ENCODE measurements at places on chromosomes 2 and 18. TPM values are rescaled to one million over a fixed set of nuclear protein-coding genes. Genes with fewer than 3 reads are reported as not detected.

IL36RN gene
- total RNA-seq = not detected

DNA sequence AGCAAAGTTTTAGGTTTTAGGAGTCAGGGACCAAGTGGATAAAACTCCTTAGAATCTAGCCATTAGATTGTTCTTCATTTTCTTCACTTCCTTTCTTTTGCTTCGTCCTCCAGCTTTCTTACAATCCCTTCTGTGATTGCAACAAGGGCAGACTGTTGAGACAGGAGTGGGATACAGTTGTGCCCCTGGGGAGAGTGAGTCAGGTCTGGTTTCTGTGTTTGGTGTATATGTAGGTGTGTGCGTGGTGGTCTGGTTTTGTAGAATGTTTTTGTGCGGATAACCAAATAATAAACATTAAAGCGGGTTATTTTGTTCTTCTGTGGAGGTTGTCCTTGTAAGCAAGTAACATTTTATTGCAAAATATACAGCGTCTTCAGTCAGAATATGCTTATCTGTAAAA is 7.3 kb downstream of the INSIG2 start:
- DNase-seq = no peak
- H3K36me3 ChIP-seq = no peaks in the 10 kb centered on the region
- H3K4me3 ChIP-seq = no peak overlapping the region

NT5DC4 gene
- total RNA-seq = not detected

DNA sequence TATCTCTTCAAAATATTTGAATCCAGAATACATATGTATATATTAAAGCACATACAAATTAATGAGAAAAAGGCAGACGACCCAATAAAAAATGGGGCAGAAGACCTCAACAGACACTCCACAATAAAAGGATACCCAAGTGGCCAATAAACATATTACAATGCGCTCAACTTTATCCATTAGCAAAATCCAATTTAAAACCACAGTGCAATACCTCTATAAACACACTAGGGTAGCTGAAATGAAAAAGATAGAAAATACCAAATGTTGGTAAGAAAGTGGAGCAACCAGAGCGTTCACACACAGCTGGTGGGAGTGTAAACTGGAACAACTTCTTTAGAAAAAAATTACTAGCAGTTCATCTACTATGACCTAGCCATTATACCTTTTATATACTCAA is 75.3 kb downstream of the CCDC148 start:
- no peaks in the 10 kb centered on the region for H3K27me3 ChIP-seq
- DNase-seq = no peak
- no peak overlapping the region for H3K4me3 ChIP-seq
- no peaks in the 10 kb centered on the region for H3K36me3 ChIP-seq

MCFD2 gene
- 17.6 TPM for total RNA-seq

DNA sequence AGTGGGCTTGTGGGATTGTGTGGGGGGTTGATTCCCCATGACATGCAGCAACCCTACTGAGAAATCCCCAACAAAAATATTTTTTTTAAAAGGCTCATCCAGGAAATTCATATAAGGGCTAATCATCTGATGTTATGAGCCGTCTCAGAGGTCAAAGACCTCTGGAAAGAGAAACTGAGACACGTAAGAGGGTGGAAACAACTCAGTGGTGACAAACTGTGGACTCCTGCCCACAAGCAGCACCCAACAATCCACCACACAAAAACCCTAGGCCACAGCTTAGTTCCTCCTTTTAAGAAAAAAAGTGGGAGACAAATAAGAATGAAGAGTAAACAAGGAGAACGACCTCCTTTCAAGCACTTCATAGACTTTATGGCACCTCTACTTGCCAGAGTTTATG is 1096.1 kb upstream of the NRXN1 start:
- no peaks in the 10 kb centered on the region for H3K36me3 ChIP-seq
- H3K27me3 ChIP-seq = no peaks in the 10 kb centered on the region
- no peak for DNase-seq
- no peak overlapping the region for H3K4me3 ChIP-seq
- no peaks in the 10 kb centered on the region for H3K4me1 ChIP-seq
- H3K27ac ChIP-seq = no peak overlapping the region

DNA sequence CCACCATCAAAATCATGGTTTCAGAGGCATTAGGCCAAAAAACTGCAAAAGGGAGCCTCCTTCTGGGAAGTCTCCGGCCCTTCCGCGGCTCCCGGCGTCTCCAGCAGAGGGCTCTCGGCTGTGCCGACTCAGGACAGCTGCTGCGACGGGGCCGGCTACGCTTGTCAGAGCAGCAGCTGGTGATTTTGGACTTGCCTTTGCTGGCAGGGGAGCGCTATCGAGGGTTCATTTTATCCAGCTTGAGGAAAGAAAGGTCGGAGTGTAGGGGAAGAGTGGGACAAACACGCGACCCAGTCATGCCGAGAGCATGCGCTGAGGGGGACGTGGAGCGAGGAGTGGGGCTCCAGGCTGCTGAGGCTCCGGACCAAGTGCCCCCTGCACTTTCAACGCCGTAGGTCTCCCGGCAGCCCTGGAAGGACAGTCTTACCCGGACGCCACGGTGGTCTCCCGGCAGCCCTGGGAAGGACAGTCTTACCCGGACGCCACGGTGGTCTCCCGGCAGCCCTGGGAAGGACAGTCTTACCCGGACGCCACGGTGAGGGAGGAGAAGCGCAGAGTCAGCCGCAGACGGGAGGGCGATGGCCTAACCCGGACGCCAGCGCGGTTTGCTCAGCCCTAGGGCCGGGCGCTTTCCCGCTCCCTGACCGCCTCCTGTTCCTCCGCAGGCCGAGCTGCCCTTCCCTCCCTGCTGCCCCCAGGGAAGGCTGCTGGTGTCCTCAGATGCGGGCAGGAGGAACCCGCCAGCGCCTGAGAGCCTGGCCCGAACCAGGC is 21.7 kb downstream of the DDX18 start:
- peak overlapping the region; percentile 47 for H3K27ac ChIP-seq
- H3K4me1 ChIP-seq = no peaks in the 10 kb centered on the region
- DNase-seq = peak; percentile 72
- peak overlapping the region; percentile 52 for H3K4me3 ChIP-seq

GRCh38 chr2:232237464-232237863 is 141.1 kb upstream of the ALPP start:
- peaks cover 18% of the 10 kb centered on the region for H3K4me1 ChIP-seq
- H3K27me3 ChIP-seq = no peaks in the 10 kb centered on the region
- H3K36me3 ChIP-seq = peaks cover 6% of the 10 kb centered on the region
- no peak overlapping the region for H3K27ac ChIP-seq
- no peak overlapping the region for H3K4me3 ChIP-seq

DNA sequence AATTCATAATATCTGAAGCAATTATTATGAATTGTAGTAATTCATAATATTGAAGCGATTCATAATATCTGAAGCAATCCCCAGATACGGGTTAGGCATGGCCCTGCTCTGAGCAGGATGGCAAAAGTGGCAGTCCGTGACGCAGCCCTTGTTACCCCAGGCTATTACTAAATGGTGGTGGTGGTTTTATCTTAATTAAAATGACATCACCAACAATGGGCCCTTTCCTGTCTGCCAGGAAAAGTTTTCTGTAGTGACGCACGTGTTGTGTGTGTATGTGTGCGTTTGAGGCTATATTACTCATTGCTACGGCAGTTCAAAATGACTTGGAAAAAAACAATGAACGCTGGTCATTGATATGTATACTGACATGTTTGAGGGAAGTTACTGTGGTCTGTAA is 10.6 kb upstream of the MOCOS start:
- peaks cover 23% of the 10 kb centered on the region for H3K4me1 ChIP-seq
- peak overlapping the region; percentile 51 for H3K27ac ChIP-seq
- DNase-seq = no peak
- no peak overlapping the region for H3K4me3 ChIP-seq
- no peaks in the 10 kb centered on the region for H3K27me3 ChIP-seq

DNA sequence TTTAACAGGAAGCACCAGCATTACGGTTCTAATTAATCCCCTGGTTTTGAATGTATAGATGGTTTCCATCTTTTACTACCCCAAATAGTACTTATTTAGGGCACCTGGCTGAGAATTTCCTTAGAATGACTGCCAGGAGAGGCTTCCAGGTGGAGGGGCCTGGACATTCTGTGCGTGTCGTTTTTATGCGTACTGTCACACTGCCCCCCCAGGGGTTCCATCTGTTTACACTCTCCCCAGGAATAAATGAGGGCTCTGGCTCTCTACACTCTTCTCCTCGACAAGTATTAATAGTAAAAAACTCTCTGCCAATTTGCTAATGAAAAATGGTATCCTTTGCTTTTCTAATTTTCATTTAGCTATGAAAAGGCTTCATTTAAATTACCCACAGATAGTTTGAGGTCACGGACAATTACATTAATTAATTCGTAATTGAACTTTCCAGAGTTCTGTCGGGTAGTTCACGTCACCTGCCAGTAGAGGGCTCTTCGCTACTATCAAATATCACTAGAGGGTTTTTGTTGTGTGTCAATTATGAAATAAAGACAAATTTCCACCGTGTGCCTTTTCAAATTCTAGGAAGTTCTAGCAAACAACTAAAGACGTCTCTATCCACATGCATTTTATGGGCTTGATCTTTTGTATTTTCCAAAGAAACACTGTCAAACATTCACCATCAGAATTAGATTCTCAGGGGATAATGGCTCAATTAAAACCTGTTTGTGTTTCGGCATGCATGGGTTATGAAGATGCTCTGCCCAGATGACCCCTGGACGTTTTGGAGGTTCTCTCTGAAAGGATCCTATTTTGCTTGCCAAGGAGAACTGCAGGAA is 88.8 kb upstream of the ASB18 start:
- no peaks in the 10 kb centered on the region for H3K27me3 ChIP-seq
- no peak overlapping the region for H3K4me3 ChIP-seq
- H3K36me3 ChIP-seq = no peaks in the 10 kb centered on the region
- no peak for DNase-seq
- no peak overlapping the region for H3K27ac ChIP-seq
- no peaks in the 10 kb centered on the region for H3K4me1 ChIP-seq

TFCP2L1 gene
- 52.7 TPM for total RNA-seq

DNA sequence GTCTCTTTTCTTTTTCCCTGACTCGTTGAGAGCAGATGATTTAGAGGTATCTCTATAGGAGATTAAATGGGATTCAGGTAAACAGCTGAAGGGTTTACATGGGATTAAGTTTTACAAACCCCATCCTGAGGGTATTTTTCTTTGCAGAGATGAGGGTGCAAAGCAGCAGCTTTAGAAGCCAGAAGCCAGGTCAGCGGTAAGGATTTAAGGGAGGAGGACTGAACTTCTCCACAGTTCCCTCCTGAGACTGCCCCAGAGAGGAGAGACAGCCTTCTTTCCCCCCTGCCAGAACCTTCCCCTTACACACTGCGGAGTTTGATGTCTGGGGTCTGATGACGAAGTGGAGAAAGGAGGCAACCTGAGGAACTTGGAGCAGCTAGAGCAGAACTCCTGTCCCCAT is 220.1 kb downstream of the PRKCE start:
- H3K36me3 ChIP-seq = peaks cover 4% of the 10 kb centered on the region
- H3K4me1 ChIP-seq = peaks cover 12% of the 10 kb centered on the region
- H3K27me3 ChIP-seq = no peaks in the 10 kb centered on the region
- DNase-seq = no peak

DNA sequence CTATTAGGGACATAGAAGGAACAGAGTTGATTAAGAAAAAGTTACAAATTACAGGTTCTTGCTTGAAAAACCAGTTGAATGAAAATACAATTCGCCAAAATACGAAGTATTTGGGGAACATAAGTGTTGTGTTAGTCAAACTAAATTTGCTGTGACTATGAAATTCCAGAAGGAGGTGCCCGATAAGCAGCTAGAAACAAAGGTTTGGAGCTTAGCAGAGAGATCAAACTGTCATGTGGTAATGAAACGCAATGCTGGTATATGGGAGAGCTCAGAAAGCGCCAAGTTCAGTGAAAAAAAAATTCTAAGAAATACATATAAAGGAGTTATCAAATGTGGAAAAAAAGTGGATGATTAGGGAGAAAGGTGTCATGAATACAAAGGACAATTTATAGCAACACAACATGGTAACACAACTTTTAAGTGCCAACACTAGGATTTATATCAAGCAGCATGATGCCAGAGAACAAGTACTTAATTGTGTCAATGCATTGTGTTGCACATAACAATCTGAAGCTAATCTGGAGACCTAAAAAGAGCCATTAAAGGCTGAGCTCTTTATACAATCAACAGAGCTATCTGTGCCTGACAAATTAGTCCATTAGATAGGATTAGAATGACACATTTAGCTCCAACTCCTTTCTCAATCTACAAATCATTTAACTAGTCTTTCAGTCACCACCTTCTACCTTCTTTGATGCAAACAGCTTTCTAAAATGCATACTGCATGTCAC is 31.2 kb downstream of the SMAD2 start:
- H3K27ac ChIP-seq = no peak overlapping the region
- H3K4me3 ChIP-seq = no peak overlapping the region
- H3K27me3 ChIP-seq = no peaks in the 10 kb centered on the region
- peaks cover 38% of the 10 kb centered on the region for H3K4me1 ChIP-seq

DNA sequence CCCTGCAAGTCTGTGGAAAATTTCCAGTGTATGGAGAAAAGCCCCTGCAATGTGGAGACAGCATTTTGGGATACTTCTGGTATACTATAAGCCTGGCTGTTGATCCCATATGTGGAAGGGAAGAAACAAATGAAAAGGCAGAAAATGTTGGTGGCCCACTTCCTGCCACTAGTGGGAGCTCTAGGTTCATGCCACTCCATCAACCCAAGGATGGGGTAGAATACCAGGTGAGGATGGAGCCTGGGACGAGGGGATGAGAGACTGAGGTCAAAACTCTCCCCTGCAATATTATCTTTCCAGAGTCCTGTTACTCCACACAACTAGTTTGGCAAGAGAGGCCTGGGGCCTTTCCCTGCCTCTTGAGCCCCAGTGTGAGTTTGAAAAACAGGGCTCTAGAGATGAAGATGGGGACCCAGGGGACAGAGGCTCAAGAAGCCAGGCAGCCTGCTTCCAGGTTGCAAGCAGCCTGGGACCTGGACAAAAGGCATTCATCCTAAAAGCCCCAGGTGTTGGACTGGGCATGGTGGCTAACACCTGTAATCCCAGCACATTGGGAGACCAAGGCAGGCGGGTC is 31.9 kb downstream of the BMP10 start:
- H3K27ac ChIP-seq = no peak overlapping the region
- no peaks in the 10 kb centered on the region for H3K36me3 ChIP-seq
- no peak overlapping the region for H3K4me3 ChIP-seq
- H3K4me1 ChIP-seq = no peaks in the 10 kb centered on the region
- no peak for DNase-seq

IL36G gene
- 2.8 TPM for total RNA-seq

GRCh38 chr18:21602299-21602587 is 1.7 kb upstream of the ESCO1 start:
- H3K4me1 ChIP-seq = peaks cover 28% of the 10 kb centered on the region
- H3K4me3 ChIP-seq = no peak overlapping the region
- no peak overlapping the region for H3K27ac ChIP-seq
- no peaks in the 10 kb centered on the region for H3K36me3 ChIP-seq

PSMD1 gene
- total RNA-seq = 24.3 TPM

CXXC1 gene
- 234 TPM for total RNA-seq

RAB6C gene
- total RNA-seq = not detected

ALPI gene
- total RNA-seq = 16.0 TPM

MC4R gene
- not detected for total RNA-seq

- no peak for DNase-seq
- no peak overlapping the region for H3K27ac ChIP-seq
- H3K4me3 ChIP-seq = no peak overlapping the region
- no peaks in the 10 kb centered on the region for H3K36me3 ChIP-seq
- no peaks in the 10 kb centered on the region for H3K4me1 ChIP-seq
These were observed 54.5 kb downstream of the TSHZ1 start for GRCh38 chr18:75264926-75265597.

GRCh38 chr2:37569986-37570679 is 101.3 kb downstream of the CDC42EP3 start:
- H3K4me1 ChIP-seq = peaks cover 18% of the 10 kb centered on the region
- DNase-seq = no peak
- H3K27me3 ChIP-seq = no peaks in the 10 kb centered on the region

- H3K27me3 ChIP-seq = no peaks in the 10 kb centered on the region
- H3K36me3 ChIP-seq = no peaks in the 10 kb centered on the region
- DNase-seq = no peak
- no peaks in the 10 kb centered on the region for H3K4me1 ChIP-seq
- no peak overlapping the region for H3K27ac ChIP-seq
These were observed 216.8 kb downstream of the TSN start for GRCh38 chr2:121972203-121972602.

COLEC11 gene
- total RNA-seq = not detected
